ENCODE measurements at places on chromosomes 3 and 15.
A peak's percentile ranks its signal among the peaks of the same experiment; 100 is the strongest.

DNA sequence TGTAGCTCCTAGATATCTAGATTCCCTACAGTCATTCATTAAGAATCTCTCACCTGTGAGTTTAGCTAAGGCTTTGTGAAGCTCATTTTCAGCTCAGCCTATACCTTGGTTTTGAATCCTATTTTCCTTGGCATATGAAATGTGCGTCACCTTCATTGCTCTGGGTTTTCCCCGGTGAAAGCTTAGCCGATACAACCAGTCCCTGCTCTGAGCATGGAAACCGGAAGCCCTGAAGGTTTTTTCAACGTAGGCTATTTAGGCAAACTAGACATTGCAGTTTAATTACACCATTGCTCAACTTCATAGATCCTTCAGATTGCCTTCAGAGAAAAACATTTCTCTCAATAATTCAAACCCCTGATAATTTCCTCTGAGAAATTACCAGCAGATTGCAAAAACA lies 206.8 kb upstream of the TPRG1 start:
- DNase-seq, result no peak

DNA sequence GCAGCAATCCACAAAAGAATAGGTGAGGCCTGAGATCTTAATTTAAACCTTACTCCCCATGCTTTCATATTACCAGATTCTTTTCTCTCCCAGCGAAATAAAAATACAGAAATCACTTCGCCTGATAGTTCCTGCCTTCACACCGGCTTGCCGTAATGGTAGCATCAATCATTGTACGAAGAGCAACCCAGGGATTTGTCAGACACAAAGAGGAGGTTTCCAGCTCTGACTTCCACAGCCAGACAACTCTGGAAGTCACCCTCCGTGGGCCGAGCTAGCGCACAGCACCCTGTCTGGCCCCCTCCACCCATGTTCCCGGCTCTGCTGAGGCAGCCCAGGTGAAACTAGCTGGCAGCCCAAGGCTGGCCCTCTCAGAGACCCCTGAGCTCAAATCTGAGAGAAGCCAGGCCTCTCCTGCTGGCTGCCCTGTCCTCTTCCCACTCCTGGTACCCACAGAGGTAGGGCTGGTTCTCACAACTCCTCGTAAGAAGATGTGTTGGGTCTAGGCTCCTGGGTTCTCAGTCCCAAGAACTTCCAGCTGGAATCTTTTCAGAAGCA lies 156.9 kb upstream of the BNIP2 start:
- no peak for DNase-seq

DNA sequence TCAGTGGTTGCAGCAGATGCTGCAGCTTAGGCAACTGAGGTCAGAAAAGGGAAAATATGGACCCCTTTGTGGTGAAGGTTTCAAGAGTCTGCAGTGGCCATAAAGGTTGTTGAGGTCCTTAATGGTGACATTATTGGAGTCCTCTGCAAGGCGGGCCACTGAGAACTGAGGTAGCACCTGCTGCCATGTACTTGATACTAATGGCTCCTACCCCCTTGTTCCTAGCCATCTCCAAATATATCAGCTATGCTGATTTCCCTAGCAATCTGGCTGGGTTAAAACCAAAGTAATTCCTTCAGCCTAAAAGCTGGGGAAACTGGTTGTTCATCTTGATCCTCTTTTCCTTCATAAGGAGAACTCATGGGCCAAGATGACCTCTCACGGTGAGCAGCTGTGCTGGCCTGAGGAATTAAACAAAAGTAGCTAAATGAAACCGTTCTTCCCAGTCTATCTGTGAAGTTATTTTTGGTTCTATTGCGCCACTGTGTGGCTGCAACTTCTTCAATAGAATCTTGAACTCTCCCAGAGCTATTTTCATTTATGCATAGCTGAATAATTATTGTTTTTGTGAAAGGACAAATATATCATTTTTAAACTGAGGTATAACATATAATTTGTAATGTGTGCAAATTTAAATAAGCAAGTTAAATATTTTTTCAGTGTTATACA lies 76.1 kb upstream of the PLSCR4 start:
- no peak for DNase-seq

GRCh38 chr3:35946121-35946853 lies 307.0 kb downstream of the ARPP21 start:
- no peak for DNase-seq

DNA sequence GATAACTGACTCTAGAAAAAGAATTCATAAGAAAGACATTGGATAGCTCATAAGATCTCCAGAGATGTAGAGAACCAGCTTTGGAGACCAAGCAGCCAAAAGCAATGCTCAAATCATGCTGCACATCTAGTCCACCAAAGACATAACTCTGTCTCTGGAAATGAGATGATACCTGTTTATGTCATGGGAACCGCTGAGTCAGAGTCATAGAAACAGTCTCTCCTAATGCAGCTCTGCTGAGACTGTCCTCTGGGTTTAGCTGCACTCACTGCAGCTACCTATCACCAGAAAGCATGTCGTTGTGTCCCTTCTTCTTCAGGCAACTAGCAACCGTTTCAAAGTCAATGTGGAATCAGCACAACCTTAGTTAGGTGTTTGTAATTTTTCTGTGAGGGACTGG lies 218.5 kb upstream of the ROBO1 start:
- no peak for DNase-seq

DNA sequence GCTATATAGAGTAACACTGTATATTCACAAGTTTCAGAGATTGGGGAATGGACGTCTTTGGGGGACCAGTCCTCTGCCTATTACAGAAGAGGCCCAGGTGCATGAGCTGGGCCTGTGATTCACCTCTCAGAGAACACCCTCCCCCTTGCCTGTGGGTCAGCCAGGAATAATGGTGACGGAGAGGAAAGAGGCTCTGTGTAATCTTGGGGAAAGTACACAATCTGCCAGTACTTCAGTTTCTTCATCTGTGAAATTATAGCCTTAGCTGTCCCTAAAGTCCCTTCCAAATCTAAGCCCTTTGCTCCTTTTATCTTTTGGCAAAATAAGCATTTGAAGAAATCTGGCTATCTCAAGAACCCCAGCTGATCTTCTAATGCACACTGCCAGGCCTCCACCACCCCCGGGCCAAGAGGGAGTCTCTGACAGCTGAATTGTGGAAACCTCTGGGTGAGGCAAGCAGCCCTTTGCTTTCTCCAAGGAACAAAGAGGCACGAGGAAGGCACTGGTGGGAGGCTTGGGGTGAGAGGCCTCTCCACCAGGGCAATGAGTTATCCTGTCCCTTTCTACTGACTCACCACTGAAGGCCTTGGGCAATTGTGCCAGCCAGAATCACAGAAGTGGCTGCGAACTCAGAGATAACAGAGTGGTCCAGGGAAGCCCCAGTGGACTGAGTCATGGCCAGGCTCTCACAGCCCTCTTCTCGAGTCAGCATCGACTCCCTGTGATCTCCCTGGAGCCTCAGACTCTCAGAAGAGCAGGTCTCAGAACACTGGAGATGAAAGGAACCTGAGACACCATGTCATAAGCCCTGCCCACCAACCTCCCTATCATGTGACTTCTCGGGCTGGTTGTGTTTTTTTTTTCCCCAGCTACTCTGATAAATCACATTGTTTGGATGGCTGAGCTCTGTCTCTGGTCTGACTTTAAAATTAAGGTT lies 31.8 kb downstream of the CCNL1 start:
- DNase-seq, result no peak

DNA sequence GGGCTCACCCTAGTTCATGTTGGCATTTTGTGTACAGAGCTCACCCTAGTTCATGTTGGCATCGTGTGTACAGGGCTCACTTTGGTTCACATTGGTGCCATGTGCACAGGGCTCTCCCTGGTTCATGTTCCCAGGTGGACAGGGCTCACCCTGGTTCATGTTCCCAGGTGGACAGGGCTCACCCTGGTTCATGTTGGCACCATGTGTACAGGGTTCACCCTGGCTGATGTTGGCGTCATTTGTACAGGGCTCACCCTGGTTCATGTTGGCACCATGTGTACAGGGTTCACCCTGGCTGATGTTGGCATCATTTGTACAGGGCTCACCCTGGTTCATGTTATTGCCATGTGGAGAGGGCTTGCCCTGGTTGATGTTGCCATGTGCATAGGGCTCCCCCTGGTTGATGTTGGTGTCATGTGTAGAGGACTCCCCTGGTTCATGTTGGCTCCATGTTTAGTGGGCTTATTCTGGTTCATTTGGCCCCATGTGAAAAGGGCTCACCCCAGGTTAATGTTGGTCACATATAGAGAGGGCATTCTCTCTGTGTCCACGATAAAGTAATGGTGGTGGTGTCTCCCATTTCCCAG lies 31.7 kb upstream of the NR2C2 start:
- DNase-seq, result no peak

GRCh38 chr15:55694652-55695150 lies 48.3 kb downstream of the PRTG start:
- DNase-seq, result no peak

DNA sequence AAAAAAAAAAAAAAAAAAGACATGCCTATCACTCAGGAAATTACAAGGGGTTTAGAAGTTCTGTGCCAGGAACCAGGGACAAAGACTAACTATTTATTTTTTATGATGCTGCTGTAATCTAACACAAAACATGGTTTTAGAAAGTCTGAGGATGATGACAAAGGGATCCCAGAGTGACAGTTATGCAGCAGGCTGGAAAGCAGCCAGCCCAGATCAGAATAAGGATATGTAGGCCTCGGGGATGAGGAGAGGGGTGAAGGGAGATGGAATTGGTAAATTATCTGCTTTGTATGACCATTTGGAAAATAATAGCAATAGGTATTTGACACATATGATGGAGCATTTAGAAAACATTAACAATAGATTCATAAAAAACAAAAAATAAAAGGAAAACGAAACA lies 34.1 kb upstream of the NMD3 start:
- DNase-seq, result no peak

GRCh38 chr3:31010491-31010890 lies 116.0 kb upstream of the GADL1 start:
- DNase-seq, result no peak

GRCh38 chr3:56536735-56537134 lies 20.2 kb upstream of the CCDC66 start:
- no peak for DNase-seq

DNA sequence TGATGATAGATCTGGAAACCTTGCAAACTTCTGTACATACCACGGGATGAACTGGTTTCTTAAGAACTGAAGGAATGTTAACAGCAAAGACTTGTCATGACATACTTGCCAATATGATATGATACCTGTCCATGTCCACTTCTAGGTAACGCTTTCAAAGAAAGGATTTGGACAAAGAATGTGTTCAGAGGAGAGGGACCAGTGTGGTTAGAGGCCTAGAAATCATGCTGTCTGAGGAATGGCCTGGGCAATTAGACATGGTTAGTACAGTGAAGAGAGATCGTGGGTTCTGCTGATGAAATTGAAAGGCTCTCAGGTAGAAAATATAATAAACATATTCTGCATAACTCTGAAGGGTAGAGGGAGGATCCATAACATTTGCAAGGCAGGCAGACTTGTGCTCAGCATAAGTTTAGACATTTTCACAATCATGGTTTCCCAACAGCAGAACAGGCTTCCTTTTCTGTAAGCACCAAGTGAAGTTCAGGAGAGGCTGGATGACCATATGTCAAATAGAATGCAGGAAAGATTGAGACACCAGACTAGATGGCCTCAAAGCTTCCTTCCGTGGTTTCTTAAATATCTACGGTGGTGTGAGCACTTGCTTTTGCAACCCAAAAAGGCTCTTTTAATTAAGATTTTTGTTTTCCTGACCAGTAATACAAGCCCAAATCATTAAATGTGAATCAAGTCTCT lies 39.9 kb downstream of the TGFBR2 start:
- DNase-seq, result no peak

GRCh38 chr15:82653483-82654168 lies 6.5 kb upstream of the CPEB1 start:
- DNase-seq, result no peak

GRCh38 chr15:67018026-67018425 lies 47.4 kb upstream of the SMAD3 start:
- DNase-seq, result no peak

DNA sequence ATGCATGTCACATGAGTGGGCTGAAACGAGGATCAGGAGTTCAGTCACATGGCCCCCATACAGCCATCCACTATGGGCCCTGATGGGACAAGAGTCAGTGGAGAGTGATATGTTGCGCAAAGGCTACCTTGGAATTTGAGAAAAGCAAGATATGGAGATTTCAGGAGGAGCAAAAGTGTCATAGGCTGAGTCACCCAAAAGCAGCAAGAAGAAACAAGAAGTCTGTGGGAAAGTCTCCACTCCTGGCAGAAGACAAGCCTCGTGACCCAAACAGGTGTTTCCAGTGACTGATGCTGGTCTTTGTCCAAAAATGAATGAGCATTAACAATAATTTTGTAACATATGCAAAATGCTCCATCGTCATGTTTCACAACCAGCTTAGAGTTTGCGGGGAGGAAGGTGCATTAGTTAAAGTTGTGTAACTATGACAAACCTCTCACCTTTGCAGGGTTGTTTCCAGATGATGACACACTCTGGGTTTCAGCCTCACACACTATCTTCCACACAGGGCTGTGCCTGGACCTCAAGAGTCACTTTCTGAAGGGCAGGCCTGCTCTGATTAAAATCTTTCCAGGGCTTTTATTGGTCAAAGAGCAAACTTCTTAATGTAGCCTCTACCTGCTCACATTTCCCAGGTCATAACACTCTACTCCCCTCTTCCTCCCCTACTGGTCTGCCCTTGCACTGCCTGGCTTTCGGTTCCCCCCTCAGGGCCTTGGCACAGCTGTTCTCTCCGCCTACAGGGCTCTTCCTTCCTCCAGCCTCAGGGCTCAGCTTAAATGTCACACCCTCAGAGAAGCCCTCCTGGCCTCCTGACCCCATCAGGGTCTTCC lies 3.9 kb upstream of the DNASE1L3 start:
- peak; percentile 48 for DNase-seq

DNA sequence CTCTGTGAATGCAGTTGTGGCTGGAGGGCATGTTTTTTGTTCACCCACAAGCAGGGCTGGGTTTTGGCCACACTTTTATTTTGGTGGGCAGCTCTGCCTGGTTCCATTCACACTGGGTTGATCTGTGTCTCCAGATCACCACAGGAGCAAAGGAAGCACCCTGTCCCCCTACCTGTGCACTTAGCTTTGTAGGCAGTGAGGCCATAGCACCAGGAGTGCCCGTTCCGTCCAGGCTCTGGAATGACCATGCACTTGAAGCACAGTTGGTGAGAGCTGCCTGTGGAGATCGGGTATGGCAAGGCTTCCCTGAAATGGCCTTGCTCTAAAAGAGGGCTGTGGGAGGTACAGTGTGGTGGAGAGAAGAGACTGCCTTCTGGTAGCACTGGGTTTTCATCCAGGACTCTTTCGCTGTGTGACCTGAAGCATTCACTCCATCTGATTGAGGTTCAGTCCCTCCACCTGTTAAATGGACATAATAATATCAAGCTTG lies 31.7 kb downstream of the MINAR1 start:
- DNase-seq, result no peak

Data from left forelimb (tissue), 1 donor.